Dorsolateral prefrontal cortex (tissue), 122 donors: ENCODE measurements at places on chromosomes 4 and X. TPM values are rescaled to one million over a fixed set of nuclear protein-coding genes. Genes with fewer than 3 reads are reported as not detected.

DNA sequence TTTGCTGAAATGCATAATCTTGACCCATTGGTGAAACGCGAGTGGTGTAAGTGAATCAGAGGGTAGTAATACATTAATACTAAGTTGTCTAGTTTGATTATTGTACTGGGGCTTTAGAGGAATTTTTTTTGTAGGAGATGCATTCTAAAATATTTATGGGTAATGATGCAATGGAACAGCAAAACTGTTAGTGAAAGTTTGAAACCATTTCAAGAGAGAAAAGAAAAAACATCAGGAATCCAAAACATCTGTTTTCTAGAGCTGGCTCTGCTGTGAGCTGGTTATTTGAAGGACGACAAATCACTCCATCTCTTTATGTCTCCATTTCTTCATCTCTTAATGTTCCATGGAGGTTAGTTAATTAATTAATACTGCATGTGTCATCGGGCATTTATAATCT is 351.9 kb upstream of the FAT1 start:
- no peak for DNase-seq

DNA sequence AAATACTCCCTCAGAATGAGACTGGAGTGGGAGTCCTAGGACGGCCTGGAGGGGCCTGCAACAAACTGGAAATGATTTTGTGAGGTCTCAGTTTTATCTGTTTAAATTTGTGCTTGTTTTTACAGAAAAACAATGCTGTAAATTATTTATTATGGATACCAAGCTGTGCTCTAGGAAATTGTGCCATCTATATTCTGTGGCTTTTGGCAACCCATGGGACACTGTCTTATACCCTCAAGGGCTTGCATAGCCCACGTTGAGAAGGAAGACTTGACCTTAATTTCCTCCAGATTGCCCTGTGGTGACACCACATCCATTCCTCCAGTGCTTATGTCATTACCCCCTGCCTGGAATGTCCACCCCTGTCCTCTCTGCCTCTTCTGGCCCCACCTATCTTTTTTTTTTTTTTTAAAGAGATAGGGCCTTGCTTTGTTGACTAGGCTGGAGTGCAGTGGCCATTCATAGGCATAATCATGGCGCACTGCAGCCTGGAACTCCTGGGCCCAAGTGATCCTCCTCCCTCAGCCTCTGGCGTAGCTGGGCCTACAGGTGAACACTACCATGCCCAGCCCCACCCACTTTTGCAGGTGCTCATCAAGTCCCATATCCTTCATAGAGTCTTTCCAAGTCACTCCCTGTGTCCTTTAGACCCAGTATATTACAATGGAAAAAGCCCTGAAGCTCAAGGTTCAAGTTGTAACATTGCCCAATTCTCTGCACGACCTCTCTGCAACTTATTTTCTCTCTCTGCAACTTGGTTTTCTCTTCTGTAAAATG is 77.4 kb downstream of the HPRT1 start:
- DNase-seq = no peak

GRCh38 chr4:165991325-165992180 is 118.5 kb downstream of the TLL1 start:
- no peak for DNase-seq

GRCh38 chr4:177047851-177048174 is 255.1 kb upstream of the VEGFC start:
- no peak for DNase-seq

- DNase-seq = no peak
These were observed 33.4 kb downstream of the RUFY3 start for GRCh38 chr4:70754990-70755688.

DNA sequence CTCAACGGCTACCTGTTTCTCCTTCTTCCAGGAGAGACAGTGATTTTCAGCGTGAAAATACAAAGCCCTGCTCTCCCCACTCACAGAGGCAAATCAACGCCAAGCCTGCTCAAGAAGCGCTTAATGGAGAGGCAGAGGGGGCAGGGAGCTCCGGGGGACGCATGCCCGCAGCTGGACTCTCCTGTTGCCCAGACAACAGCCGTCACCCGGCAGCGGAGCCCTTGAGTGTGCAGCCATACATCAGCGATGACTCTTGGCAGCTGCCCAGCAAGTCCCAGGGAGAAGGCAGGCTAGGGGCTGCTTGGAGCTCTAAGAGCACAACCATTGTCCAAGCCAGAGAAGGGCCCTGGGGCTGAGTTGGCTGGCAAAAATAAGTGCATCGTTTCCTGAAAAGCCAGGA is 71.0 kb upstream of the AFAP1 start:
- peak; percentile 83 for DNase-seq

- DNase-seq = no peak
These were observed 18.1 kb downstream of the TMEM175 start for GRCh38 chr4:950136-951020.

GRCh38 chr4:55087009-55087912 is 38.1 kb downstream of the KDR start:
- no peak for DNase-seq

DNA sequence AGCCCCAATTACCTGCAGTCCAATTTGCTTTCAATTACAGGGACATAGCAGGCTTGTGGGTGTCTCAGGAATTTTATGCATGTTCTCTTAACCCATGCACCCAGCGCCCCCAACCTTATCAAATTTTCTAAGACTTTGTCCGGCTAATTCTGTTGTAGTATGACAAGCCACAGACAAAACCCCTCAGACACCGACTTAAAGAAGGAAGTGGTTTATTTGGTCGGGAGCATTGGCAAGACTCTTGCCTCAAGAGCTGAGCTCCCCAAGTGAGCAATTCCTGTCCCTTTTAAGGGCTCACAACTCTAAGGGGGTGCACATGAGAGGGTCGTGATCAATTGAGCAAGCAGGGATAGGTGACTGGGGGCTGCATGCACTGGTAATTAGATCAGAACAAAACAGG is 28.7 kb upstream of the IL9R start:
- DNase-seq = no peak

- no peak for DNase-seq
These were observed 210.8 kb downstream of the MGST2 start for GRCh38 chr4:139876337-139876941.

- DNase-seq = no peak
These were observed 422.6 kb upstream of the GALNTL6 start for GRCh38 chr4:171390626-171391025.

GRCh38 chrX:107721318-107721717 is 54.3 kb downstream of the TSC22D3 start:
- DNase-seq = no peak

DNA sequence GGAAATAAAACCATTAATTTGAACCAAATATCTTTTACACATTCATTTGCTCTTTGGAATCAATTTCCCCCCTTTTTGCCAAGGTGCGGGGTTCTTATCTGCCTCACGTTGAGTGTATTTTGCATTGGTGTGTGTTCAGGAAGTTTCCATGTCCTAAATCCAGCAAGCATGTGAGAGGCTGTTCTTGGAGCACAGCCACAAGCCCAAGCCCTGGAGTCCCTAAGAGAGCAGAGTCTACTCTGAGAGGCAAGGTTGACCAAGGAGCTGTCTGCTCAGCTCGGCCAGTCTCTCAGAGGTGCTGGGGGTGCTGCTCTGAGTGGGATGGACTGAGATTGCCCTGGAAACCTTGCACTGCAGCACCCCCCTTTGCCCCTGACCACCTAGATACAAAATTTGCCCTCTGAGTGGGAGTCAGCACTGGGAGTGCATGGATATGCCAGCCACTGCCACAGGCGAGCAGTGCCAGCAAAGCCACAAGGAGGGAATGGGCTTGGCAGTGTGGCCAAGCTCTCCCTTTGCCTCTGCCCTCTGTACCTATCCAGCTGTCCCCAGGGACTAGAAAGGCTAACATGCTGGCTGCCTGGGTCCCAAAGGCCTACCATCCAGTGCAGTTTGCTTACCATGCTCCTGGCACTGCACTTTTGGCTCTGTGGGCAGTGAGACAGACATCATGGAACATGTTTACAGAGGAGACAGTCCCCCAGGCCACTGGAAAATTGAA is 20.5 kb upstream of the FAM193A start:
- DNase-seq = no peak

DNA sequence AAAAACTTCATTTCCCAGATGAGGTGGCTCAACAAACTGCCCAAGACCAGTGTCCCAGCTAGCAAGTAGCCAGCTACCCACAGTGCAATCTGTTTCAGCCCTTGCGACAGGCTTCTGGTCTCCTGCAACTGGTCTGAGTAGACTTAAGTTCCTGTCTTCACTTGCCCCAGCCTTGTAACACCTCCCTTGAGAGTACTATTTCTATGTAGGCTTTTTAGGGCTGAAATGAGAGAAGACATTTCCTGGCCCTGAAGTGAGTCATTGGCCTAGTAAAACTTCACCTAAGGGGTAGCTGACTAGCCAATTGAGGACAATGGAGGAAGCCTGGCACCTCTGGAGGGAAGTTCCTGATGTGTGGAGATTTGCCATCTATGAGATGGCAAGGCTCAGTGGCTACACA is 80.1 kb upstream of the STIM2 start:
- DNase-seq = no peak

GRCh38 chr4:94127707-94128328 is 79.8 kb upstream of the SMARCAD1 start:
- DNase-seq = no peak

DNA sequence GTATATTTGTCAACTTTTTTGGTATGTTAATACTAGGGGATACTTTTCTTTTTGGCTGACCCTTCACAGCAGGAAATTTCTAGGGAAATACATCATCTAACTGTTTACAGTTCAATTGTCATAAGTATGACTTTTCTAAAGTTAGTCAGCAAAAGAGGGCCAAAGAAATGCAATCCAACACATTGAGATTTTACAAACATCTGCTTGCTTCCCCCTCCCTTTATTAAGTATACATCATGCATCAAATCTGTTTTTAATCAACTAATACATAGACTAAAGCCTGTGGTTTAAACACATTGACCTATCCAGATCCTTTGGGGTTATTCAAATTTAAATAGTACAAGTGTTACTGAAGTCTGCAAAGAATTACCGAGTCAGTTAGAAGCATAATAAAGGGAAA is 93.9 kb downstream of the MID1 start:
- DNase-seq = no peak

- no peak for DNase-seq
These were observed 53.8 kb downstream of the RNF150 start for GRCh38 chr4:141079393-141079930.

DNA sequence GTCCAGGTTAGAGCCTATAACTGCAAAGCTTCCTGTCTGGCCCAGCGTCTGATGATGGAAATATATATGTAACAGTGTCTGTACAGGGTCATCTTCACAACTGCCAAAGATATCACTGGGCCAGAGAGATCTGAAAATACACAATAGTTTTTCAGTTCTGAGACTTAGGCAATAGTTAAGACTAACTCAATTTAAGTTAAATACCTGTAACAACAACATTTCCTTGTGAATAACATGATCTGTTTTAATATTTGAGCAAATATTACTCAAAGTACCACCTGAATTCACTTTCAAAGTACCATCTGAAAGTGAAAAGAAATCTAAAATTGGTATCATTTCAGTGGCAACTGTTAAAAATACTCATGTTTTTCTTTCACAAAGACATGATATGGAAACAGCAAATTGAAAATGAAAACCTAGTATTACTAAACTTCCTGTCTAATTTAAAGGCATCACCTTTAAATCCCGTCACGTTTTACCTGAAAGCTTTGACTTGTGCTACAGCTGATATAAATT is 9.6 kb downstream of the ZAR1 start:
- no peak for DNase-seq

GRCh38 chr4:145525291-145525740 is 43.7 kb downstream of the SMAD1 start:
- no peak for DNase-seq

- no peak for DNase-seq
These were observed 12.2 kb upstream of the TMEM128 start for GRCh38 chr4:4260185-4260751.

GRCh38 chr4:25098964-25099891 is 61.0 kb downstream of the SEPSECS start:
- peak; percentile 20 for DNase-seq

DNA sequence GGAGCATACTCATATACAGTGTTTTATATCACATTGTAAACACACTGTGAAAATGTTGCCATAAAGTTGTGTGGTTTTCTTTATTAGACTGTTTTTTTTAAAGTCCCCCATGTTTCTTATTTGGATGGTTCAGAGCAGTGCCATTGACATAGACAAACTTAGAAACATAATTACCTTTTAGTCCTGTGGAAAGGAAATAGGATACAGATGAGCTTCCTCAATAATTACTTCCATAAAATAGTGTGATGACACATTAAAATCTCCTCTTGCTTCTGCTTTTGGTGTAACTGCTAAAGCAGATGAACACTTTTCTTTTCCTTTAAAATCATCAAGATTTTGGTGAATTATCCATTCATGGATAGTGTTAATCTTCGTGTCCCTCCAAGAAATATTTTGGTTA is 52.9 kb upstream of the LIMCH1 start:
- DNase-seq = no peak

DNA sequence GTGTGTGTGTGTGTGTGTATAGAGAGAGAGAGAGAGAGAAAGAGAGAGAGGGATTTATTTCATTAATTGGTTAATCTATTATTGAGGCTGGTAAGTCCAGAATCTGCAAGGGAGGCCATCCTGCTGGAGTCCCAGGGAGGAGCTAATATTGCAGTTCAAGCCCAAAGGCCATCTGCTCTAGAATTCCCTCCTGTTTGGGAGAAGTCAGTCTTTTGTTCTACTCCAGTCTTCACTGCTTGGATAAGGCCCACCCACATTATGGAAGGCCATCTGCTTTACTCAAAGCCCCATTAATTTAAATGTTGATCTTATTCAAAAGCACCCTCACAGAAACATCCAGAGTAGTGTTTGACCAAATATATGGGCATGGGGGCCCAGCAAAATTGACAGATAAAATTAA is 317.5 kb upstream of the RASGEF1B start:
- no peak for DNase-seq

DNA sequence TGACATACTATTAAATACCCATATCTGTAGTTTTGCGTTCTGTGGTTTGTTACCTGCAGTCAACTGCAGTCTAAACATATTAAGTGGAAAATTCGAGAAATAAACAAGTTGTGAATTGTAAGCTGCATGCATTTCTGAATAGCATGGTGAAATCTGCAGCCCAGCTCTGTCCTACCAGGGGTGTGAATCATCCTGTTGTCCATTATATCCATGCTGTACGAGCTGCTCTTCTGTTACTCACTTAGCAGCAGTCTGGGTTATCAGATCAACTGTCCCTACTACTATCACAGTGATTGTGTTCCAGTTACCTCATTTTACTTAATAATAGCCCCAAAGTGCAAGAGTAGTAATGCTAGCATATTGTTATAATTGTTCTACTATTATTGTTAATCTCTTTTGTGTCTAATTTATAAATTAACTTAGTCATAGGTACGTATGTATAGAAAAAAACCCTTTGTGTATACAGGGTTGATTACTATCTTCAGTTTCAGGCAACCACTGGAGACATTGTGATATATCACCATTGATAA is 173.7 kb upstream of the FAT4 start:
- no peak for DNase-seq

The FAM9C gene
- total RNA-seq = not detected

The ABLIM2 gene
- total RNA-seq = 116 TPM

The TCEAL6 gene
- 15.5 TPM for total RNA-seq

The NUP62CL gene
- total RNA-seq = 0.41 TPM

The RNF212 gene
- total RNA-seq = 8.0 TPM

The VCX gene
- not detected for total RNA-seq

The CLIC2 gene
- total RNA-seq = 8.3 TPM

The MAGEB3 gene
- total RNA-seq = not detected

The DGKQ gene
- total RNA-seq = 19.3 TPM

The SRPK3 gene
- 5.2 TPM for total RNA-seq

The CSAG3 gene
- not detected for total RNA-seq

The EMCN gene
- 4.0 TPM for total RNA-seq

The CASK gene
- total RNA-seq = 46.5 TPM

The STS gene
- total RNA-seq = 19.0 TPM
